ENCODE measurements at places on chromosomes 11 and 22.
A peak's percentile ranks its signal among the peaks of the same experiment; 100 is the strongest.

GRCh38 chr11:8681837-8682302 is 595 bp downstream of the TRIM66 start:
- DNase-seq, result no peak

- peak; percentile 99 for DNase-seq
Observed at GRCh38 chr11:114159802-114160632, 100.5 kb downstream of the ZBTB16 start.

DNA sequence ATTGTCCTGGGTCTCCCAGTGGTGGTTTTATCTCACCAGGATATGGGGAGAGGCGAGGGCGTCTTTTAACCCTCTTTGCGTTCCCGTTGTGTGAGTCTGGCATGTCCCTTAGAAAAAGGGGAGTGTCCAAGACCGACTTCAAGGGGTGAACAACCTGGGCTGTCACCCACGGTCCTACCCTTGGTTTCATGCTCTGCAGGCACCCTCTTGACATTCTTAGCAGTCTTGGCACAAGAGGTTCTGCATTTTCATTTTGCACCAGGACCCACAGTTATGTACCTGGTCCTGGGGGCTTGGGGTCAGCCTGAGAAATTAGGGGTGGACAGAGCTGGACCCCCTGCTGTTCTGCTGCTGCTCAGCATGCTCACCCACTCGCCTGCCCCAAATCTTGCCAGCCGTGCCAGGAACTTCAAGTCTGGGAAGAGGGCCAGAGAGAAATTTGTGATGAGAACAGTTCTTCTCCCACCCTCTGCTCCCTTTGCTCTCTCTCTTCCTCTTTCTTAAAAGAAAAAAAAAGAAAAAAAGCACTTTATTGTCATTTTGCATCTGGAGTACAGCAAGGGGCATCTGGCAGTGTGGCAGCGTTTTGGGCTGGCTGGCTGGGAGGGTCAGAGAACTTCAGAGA is 471.2 kb downstream of the MIAT start:
- DNase-seq, result no peak

- no peak for DNase-seq
Observed at GRCh38 chr11:15286465-15286864, 171.7 kb downstream of the INSC start.

DNA sequence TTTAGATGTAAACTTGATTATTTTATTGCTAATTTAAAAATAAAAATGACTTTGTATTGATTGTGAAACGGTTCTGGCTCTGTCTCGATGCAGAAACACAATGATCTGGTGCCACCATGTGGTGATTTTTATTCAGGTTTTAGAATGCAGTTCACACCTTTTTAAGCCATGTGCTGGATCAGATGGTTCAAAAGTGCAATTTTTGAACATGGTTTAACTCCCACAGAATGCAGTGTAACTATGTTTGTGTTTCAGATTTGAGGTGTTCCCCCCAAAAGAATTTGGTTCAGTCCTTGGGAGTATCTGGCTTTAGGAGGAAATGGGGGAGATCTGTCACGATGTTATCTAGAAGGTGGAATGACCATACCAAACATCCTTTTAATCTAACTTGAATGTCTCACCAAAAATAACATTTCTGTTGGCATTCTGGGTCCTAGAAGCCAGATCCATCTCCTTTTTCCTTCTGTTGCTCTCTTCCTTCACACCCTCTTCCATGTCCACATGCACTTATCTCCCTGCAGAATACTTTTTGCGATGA is 7.9 kb downstream of the MRPL16 start:
- DNase-seq, result peak; percentile 53

GRCh38 chr11:113574586-113574985 is 99.4 kb upstream of the DRD2 start:
- DNase-seq, result no peak

DNA sequence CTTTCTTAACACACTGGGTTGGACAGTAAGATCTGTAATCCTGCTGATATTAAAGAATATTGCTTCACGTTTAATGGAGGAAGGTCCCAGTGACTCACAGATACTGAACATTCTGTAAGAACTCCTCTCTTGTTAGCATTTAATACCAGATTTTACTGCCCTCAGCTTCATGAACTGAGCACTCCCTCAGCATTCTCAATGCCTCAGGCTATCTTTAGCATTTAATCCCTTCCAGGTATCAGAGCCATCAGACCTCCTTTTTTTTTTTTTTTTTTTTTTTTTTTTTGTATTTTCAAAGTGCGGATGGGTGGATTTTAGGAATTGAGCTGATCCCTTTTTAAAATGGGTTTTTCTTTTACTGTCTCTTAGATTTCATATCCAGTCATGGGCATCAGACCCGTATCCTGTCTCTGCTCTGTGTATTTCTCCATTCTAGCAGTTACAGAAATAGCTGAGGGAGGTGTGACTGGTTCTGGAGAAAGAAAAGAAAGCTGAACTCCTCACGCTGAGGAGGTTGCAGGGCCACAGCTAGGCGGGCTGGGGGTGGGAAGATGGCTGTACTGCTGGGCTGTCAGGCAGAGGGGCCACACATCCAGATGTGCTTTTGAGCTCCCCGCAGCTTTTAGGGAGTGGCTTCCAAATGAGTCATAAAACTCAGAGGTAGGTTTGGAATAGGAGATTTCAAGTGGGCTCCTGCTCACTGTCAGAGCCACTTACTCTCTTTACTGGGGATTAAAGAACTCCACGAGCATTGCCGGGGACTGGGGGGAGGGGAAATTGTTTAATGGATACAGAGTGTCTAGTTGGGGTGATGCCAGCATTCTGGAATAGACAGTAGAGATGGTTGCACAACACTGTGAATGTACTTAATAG is 97.0 kb downstream of the SYT9 start:
- DNase-seq, result no peak

DNA sequence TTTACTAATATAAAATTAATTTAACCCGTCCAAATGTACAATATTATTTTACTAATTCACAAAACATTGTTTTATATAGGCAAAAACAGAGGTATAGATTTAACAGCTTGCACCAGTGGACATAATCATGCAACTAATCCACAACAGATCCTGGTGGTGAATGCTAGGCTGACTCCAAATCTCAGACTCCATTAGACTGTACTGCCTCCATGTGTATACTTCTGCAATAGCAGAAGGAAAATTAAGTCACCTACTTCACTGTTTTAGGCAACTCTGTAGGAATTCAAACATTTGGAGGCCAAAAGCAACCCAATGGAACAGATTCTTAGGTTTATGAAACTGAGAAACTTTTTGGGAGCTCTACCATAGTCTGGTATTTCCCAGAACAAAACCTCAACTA is 30.0 kb upstream of the RAB39A start:
- DNase-seq, result no peak

GRCh38 chr22:27466229-27466628 is 335.3 kb downstream of the MN1 start:
- no peak for DNase-seq

- peak; percentile 69 for DNase-seq
Observed at GRCh38 chr11:114280696-114281095, 15.5 kb upstream of the NNMT start.

- DNase-seq, result no peak
Observed at GRCh38 chr11:21723678-21724077, 469.2 kb upstream of the ANO5 start.

- DNase-seq, result peak; percentile 49
Observed at GRCh38 chr11:46119352-46120216, 1.7 kb downstream of the PHF21A start.

DNA sequence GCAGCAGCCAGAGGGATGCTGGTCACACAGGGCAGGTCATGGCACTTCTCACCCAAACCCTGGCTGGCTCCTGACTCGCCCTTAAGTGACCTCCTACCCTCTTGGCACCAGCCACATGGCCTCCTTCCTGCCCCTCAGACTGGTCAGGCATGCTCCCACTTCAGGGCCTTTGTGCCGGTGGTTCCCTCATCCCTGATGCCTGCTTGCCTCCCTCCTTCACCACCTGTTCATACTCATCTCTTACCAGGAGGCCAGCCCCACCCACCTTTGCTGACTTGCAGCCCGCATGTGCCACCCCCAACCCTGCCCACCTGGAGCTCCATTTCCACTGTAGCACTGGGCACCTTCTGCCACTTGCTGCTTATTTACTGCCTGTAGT is 20.1 kb downstream of the GNAZ start:
- DNase-seq, result peak; percentile 9

DNA sequence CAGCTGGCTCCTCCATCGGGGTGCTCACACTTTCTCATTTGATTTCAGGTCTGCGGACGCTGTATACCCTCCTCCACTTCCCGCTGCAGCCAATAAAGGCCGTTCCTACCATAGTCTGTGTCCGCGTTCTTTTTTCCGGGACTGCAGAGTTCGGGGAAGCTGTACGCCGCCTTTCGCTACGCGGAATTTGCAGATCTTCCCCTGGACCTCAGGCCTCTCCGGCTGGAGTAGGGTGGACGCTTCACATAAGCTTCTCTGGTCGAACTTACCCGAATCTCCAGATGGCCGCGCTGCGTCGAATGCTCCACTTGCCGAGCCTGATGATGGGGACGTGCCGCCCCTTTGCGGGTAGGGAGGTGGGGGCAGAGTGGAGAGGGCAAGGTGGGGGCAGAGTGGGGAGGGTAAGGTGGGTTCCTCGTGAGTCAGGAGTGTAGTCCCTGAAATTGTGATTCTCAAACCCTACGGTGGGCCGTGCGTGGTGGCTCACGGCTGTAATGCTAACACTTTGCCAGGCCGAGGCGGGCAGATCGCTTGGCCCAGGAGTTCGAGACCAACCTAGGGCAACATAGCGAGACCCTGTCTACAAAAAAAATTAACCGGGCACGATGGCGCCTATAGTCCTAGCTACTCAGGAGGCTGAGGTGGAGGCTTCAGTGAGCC is 617 bp downstream of the CSKMT start:
- peak; percentile 63 for DNase-seq

GRCh38 chr11:74685905-74686304 is 45.3 kb downstream of the CHRDL2 start:
- DNase-seq, result no peak

DNA sequence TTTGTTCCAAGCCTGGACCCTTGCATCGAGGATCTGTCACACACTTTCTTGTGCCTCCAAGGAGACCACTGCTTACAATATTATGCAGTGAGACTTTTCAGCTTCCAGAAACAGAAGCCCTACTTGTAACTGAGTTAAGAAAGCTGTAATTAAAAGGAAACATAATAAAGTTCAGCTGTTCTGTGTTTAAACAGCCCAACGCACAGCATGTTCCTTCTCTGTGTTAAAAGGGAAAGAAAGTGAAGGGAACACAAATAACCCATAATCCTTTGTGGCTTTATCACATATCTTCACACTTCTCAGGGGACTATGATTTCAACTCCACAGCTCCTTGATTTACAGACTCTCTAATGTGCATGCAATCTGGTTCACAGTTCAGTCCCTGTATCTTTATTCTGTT is 200.3 kb upstream of the MTNR1B start:
- DNase-seq, result no peak

DNA sequence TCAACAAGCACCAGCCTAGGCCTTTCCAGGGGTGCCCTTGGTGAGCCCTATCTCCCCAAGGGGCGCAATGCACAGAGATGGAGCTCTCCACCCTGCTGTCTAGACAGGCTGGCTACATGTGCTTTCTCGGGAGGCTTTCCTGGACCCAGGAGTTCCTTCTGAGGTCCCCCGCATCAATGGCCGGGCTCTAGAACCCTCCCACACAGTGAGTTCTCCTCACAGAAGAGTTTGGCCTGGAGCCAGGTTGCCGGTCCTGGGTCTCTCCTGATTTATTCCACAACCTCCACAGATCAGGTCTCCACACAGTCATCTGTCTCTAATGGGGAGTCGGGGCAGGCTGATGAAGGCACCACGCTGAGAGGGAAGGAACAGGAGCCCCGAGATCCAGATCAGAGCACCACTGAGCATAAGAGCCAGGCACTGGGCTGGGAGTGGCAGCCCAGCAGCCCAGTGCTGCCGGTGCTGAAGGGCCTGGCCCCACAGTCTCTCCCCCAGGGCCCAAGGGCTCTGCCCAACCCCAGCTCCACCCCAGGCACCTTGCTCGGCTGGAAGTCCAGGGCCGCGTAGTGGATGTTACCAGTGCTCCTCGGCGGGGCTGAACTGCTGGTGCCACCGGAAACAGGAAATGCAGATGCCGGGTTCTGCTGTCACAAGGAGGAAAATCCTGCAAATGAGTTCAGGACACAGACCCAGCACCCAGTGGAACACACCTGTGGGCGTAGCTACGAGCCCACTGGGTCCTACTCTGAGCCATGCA is 44.7 kb downstream of the GAB4 start:
- DNase-seq, result no peak

DNA sequence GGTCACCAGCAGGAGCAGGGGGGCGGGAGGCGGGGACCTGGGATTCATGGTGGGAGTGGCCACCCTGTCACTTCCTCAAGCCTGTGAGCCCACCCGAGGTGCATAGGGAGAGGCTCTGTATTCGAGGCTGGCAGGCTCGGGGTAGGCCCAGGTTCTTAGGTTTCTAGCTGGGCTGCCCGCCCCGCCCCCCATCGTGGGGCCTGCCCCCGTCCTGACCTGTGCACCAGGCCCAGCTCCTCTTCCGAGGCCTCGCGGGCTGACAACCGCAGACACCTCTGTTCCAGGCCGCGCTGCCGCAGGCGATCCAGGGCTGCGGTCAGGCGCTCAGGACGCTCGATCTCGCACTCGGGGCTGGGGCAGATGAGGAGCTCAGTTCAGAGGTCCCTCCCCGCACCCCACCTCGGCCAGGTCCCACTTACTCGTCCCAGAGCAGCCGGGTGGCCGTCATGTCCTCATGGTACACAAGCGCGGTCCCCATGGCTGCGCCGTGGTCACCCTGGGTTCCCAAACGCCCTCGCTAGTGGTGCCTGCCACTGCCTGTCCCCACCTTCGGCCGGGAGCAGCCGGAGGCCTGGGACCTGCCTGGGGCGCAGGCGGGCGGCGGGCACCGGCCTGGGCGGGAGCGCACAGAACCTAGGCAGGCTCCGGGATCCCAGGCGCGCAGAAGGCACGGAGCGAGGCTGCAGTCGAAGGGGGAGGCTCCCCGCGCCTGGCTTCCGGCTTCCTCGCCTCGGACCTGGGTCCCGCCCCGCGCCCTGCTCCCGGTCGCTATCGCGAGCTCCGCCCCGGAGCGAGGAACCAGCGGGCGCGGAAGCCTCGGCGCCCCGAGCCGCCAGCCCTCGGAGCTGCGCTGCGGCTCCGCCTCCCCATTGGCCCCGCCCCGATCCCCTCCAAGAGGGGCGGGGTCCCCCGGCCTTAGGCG is at the start of gene HDAC10:
Gene HDAC10 (minus strand): TSS at position 711 of the 922 bp plus-strand sequence. CDS start 233 bp downstream, at position 478.
- DNase-seq, result peak; percentile 11

GRCh38 chr11:116333001-116333535 is 439.7 kb downstream of the BUD13 start:
- DNase-seq, result no peak

DNA sequence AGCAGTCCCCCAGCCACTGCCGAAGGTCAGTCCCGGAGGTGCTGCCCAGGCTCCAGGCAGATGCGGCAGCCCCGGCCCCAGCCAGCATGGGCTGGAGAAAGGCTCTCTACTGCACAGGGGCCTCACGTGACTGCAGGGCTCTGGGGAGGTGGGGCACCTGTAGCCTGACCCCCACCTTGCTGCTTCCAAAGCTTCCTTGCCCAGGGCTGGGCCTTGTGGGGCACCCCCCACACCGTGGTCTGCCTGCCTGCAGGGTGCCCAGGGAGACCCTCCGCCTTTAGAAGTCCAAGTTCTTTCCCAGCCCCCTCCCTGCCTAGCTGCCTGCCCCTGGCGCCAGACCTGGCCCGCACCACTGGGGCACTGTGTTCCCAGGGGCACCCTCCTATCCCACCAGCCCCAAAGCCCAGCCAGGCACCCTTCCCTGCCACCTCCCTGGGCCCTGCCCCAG is 28.4 kb upstream of the TXNRD2 start:
- no peak for DNase-seq

Data from NCI-H1092 treated with DMSO at 0.1 percent for 48 hours (cell line).